Left ventricle myocardium superior (tissue), 1 donor: ENCODE measurements at places on chromosomes 16 and 17.

DNA sequence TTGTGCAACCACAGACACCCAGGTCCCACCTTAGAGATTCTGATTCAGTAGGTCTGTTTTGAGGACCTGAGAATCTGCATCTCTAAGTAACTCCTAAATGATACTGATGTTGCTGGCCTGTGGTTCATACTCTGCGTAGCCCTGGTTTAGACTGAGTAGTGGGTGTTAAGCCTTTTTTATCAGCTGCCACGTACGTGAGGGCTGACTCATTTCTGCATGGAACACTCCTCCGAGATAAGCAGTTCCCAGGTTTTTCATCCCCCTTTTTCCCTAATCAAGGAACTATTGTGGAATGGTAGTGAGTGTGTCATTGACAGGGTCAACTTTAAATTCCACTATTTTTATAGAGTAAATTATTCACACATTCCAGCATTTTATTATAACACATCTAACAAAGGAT is 26.1 kb downstream of the CDRT4 start:
- no peak for DNase-seq

DNA sequence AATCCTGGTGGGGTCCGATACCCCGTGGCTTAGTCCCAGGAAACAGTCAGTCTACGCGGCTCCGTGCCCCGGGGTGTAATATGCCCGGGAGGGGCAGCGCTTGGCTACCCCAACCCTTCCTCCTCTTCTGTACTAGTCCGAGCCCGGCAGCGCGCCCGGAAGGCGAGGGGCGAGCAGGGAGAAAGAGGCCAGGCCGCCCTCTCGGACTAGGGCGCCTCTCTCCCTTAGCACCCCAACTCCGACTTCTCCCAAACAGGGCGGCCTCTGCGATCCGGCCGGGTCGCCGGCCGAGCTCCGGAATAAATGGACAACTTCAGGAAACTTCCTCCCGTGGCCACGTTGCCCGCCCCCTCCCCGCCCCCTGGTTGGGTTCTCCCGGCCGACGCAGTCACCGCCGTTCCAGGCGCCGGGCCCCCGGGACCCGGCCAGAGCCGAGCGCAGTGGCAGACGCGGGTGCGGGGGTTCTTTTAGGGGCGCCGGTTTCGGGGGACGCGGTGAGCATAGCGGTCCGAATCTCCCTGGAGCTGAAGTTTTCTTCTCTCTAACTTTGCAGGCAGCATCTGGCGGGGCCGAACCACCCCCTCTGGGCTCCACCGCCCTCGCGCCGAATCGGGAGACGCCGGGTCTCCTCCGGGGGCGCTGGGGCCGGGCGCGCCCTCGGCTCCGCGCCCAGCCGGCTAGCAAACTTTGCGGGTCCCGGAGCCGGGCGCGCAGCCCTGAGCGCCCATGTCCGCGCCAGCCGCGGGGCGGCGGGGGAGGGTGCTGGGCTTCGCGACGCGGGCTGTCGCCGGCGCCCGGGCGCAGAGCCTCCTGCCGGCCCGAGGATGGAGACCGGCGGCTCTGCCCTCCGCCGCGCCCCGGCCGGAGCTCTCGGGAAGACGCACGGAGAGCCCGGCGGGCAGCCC is at the start of gene SDK2:
SDK2 (minus strand) TSS at position 301 of the 905 bp plus-strand sequence. CDS start 357 bp downstream, outside the sequence.
- DNase-seq, result peak; percentile 49

GRCh38 chr17:57269052-57269451 is 12.7 kb downstream of the MSI2 start:
- DNase-seq, result no peak

- DNase-seq, result no peak
Measured at GRCh38 chr16:52123061-52123839, 423.7 kb downstream of the TOX3 start.

DNA sequence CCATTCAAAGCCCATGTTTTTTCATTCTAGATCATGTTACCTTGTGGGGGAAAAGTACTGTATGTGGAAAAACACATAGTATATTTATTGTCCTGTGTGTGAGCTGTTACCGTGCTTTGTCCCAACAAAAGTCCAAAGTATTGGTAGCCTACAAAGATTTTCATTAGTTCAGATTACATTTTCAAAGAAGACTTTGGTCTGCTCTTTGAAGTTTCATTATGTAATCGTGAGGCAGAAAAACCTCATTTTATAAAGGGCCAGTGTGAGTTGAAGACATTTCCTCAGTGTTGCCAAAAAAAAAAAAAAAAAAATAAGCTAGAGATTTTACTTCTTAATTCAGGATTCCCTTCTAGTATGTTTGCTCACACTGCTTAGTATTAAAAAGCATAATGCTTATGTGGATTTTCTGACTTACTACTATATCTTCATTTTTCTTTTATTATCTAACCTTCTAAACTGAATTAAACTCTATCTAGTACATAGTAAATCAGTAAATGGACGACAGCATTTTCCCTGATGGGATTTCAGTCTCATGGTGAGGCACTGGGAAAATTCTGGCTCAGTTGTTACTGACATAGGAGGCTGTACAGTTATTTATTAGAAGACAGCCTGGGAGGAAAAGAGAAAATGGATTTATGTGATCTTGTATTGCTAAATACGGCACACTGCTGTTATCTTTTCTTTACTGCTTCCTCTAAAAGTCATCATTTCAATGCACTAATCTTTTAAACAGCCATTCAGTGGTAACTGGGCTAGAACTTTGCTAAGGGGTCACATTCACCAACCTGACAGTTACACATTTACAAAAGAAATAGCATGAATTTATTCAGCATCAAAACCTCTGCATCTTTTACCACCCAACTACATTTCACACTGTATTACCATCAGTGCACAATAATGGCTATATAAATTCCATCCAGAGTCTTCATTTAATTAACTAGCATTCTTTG is 100.6 kb downstream of the STXBP4 start:
- DNase-seq, result no peak

DNA sequence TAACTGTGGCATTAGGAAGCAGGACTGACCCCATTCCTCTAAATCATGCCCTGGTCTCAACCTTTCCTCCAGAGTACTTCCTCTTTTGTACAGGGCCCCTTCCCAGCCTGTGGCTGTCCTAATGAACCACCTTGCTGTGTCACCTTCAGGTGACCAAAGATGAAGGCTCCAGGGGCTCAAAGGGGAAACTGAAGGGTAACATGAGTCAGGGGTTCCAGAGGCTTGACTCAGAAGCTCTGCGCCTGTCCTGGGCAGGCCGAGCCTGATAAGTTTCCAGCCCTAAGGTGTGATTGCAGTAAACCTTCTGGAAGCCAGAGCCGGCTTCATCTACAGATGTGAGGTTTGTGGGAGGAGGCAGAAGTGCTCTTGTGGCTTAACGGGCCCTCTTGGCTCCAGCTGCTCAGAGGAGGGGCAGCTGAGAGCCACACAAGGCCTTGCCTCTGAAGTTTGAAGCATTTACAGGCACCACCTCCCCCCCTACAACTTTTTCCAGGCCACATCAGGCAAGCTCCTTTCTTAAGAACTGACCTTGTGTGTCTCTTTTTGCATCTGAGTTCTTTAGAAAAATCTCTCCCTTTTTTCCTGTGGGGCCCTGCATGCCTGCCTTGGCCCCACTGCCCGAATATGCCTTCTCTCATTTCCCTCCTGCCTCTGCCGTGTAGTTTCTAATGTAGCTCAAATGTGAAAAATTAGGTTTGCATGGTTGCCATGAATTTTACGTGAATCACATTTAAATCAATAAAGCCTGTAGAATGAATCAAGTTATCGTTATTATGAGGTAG is 149.9 kb downstream of the CLEC16A start:
- DNase-seq, result no peak

- peak; percentile 53 for DNase-seq
Measured at GRCh38 chr16:1984347-1985225, 593 bp downstream of the GFER start.

DNA sequence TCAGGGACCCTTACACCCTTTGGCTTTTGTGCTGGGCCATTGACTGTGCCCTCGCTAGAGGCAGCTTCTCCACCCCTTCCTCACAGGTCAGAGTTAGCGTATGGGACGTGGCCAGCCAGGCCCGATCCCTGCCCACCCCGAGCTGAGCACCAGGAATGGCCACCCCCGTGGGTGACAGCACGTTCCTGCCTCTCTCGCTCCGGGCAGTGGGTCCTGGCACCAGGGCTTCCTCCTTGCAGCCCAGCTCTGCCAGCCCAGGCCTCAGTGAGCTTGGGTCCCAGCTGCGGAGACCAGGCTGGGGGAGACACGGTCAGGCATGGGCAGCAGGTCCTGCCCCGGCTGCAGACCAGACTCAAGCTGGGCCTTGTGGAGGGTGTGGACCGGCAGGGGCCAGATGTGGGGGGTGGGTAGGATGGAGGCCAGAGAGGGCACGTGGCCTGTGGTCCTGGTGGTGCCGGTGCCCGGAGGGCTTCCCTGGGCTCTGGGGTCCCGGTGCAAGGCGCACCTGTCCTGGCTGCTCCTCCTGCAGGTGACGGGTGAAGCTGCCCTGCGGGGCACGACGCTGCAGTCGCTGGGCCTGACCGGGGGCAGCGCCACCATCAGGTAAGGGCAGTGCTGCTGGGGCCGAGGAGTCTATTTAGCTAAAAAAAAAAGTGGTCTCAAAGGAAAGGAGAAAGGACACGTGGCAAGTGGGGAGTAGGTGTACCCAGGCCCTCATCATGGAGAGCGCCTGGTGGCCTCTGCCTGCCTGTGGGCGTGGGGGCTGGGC is 18.2 kb downstream of the ASPSCR1 start:
- no peak for DNase-seq

DNA sequence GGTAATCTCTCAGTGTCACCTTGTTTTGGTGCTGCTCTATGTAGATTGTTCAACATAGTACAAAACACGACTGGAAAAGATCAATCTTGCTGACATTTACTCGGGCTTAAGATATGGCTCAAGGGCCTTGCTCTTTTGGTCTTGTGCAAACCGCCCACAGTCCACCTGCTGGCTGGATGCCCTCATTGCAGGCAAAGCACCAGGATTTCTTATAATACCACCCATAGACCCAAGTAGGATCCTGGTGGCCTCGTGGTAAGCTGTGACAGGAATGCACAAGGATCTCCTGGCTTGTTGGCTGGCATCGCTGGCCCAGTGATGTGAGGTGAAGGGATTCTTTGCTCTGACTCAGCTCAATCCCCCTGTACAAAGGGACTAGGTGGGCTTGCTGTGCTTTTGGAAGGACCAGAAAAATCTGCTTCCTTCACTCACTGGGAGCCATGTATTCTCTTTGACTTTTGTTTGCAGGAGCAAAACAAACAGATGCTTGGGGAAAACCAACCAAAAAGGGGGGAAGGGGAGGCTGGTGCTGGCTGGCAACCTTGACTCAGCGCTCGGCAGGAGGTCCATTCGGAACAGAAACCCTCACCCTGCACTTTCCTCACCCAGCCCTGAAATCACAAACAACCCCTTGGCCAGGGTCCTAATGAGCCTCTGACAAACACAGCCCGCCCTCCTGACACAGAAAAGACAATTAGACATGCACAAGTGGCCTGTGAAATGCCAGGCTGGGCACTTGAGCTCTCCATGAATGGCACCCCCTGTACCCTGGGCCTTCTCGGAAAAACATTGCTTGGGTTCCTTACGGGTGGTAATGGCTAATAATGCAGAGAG is 36.6 kb upstream of the MED9 start:
- DNase-seq, result peak; percentile 67

DNA sequence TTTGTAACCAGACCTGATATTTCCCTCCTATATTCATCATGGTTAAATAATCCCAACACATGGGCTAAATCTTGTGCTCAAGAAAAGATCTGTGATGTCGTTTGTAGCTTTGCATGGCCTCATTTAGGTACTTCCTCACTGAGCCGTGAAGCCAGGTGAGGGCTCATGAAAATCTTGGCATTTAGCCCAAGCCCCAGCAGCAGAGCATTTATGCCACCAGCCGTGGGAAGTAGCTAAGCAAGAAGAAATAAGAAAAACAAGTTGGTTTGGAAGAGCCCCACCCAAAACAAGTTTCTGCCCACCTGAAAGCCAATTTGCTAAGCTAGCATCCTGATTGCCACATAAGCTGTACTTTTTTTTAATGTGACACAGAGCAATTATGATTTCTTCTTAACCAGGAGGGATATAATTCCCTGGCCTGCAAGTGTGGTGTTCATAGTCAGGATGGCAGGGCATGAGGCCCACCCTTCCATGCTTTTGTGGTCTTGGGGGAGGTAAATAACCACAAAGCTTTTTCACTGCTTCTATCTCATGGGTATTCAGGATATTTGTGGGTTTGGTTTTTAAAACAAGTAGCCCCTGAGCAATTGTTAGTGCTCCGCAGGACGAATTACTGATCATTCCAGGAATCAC is 10.5 kb downstream of the TMIGD1 start:
- DNase-seq, result no peak

GRCh38 chr16:83728492-83728891 is 79.3 kb upstream of the HSBP1 start:
- DNase-seq, result no peak

- no peak for DNase-seq
Measured at GRCh38 chr17:68955181-68955841, at the start of gene ABCA8. ABCA8 (minus strand) TSS chr17:68955392; CDS start chr17:68942034, 13,358 bp downstream.

GRCh38 chr16:24571096-24571495 is 31.7 kb downstream of the RBBP6 start:
- DNase-seq, result no peak

- DNase-seq, result no peak
Measured at GRCh38 chr17:56599088-56599487, 5.6 kb downstream of the NOG start.

GRCh38 chr17:50662632-50663225 is 28.0 kb downstream of the ABCC3 start:
- no peak for DNase-seq

DNA sequence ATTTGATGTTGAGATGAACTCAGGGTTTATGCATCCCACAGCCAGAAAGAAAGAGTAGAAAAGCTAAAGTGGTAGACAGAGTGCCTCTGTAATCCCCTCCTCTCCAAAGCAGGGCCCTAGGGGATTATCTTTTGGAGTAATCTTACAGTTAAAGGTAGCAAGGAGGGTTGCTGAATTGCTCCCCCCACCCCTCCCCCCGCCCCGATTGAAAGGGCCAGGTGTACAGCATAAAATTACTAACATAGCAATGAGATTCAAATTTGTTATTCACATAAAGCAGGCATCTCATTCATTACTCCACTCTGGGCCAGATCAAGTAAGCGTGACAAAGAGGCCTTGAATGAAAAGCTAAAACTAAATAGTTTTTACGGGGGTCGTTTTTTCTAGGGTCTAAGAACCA is 72.7 kb downstream of the STH start:
- no peak for DNase-seq

GRCh38 chr17:36856222-36856621 is 81.1 kb upstream of the LHX1 start:
- DNase-seq, result no peak

GRCh38 chr17:45584092-45585036 is 93.8 kb upstream of the PLEKHM1 start:
- DNase-seq, result peak; percentile 64

GRCh38 chr16:53503991-53504663 is 1.1 kb upstream of the AKTIP start:
- peak; percentile 65 for DNase-seq
